ENCODE measurements at places on chromosomes 12 and 14.

GRCh38 chr14:33774723-33775470 lies 176.0 kb downstream of the EGLN3 start:
- H3K36me3 ChIP-seq = no peaks in the 10 kb centered on the region
- H3K27me3 ChIP-seq = no peaks in the 10 kb centered on the region
- no peak overlapping the region for H3K27ac ChIP-seq
- H3K4me1 ChIP-seq = no peaks in the 10 kb centered on the region
- H3K4me3 ChIP-seq = no peak overlapping the region

DNA sequence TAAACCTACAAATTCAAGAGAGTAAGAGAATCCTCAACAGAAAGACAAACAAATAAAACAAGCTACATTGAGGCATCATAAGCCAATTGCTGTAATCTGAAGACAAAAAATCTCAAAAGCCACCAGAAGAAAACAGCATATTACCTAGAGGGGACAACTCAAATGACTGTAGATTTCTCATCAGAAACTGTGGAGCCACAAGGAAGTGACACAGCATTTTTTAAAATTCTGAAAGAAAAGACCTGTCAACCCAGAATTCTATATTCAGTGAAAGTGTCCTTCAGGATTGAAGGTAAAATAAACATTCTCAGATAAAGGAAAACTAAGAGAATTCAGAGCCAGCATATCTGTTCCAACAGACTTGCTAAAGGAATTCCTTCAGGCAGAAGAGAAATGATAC lies 147.8 kb upstream of the DHRS4 start:
- H3K4me1 ChIP-seq = no peaks in the 10 kb centered on the region
- no peak for DNase-seq
- no peak overlapping the region for H3K4me3 ChIP-seq

GRCh38 chr14:104148433-104149277 lies 10.3 kb downstream of the KIF26A start:
- H3K4me1 ChIP-seq = no peaks in the 10 kb centered on the region
- no peaks in the 10 kb centered on the region for H3K36me3 ChIP-seq
- H3K27ac ChIP-seq = no peak overlapping the region
- H3K4me3 ChIP-seq = no peak overlapping the region
- no peak for DNase-seq
- H3K27me3 ChIP-seq = no peaks in the 10 kb centered on the region

DNA sequence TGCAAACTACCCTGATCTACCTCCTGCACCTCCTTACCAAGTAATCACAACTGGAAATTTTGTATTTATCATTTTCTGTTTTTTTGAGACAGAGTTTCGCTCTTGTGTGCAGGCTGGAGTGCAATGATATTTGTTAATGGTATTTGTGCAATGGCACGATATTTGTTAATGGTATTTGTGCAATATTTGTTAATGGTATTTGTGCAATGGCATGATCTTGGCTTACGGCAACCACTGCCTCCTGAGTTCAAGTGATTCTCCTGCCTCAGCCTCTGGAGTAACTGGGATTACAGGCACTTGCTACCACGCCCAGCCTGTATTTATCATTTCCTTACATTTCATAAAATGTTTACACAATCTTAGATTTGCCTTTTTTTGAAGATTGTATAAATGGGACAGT lies 5.7 kb upstream of the NECAP1 start:
- no peaks in the 10 kb centered on the region for H3K27me3 ChIP-seq
- no peak for DNase-seq
- H3K36me3 ChIP-seq = no peaks in the 10 kb centered on the region
- peaks cover 25% of the 10 kb centered on the region for H3K4me1 ChIP-seq

DNA sequence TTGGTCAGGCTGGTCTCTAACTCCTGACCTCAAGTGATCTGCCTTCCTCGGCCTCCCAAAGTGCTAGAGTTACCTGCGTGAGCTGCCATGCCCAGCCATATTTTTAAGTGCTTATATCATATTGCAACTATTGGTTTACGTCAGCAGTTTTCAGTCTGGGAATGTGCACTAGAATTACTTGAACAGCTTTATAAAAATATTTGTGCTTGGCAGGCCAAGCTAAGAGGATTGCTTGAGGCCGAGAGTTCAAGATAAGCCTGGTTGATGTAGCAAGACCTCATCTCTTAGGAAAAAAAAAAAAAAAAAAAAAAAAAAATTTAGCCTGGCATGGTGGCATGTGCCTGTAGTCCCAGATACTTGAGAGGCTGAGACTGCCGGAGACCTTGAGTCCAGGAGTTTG lies 17.1 kb downstream of the KIAA0586 start:
- no peak overlapping the region for H3K4me3 ChIP-seq
- H3K27me3 ChIP-seq = no peaks in the 10 kb centered on the region
- DNase-seq = no peak
- peaks cover 3% of the 10 kb centered on the region for H3K36me3 ChIP-seq
- no peak overlapping the region for H3K27ac ChIP-seq
- no peaks in the 10 kb centered on the region for H3K4me1 ChIP-seq

DNA sequence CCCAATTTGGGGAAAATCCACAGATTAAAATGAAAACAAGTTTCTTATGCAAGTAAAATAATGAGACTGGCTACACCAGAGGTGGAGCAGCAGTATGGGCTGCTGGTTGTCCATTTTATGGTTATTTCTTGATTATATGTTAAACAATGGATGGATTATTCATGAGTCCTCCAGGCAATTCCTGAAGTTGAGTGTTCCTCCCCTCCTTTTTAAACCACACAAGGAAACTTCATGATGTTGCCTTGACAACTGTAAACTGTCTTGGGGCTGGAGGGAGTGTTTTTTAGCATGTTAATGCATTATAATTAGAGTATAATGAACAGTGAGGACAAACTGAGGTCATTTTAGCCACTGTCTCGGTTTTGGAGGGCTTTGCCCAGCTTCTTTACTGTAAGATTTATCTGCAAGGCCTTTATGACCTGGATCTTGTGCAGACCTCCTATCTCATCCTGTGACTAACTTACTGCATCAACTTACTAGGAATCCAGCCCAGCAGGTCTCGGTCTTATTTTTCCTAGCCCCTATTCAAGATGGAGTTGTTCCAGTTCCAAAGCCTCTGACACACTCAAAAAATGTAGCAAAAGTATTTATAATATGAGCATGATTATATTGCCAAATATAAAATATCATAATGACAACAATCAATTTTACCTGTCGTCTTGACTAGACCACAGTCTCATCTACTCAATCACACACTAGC lies 534.0 kb downstream of the TMEM121 start:
- no peaks in the 10 kb centered on the region for H3K36me3 ChIP-seq
- no peak overlapping the region for H3K4me3 ChIP-seq
- H3K27me3 ChIP-seq = peaks cover 21% of the 10 kb centered on the region
- peaks cover 23% of the 10 kb centered on the region for H3K4me1 ChIP-seq
- no peak for DNase-seq

GRCh38 chr14:99524804-99525698 lies 43.8 kb downstream of the CCNK start:
- no peak for DNase-seq
- H3K27me3 ChIP-seq = no peaks in the 10 kb centered on the region
- H3K4me3 ChIP-seq = no peak overlapping the region
- no peak overlapping the region for H3K27ac ChIP-seq

GRCh38 chr14:52926953-52927352 lies 23.9 kb downstream of the FERMT2 start:
- no peaks in the 10 kb centered on the region for H3K4me1 ChIP-seq
- no peak for DNase-seq
- H3K36me3 ChIP-seq = no peaks in the 10 kb centered on the region
- H3K27ac ChIP-seq = no peak overlapping the region
- H3K27me3 ChIP-seq = no peaks in the 10 kb centered on the region
- no peak overlapping the region for H3K4me3 ChIP-seq

DNA sequence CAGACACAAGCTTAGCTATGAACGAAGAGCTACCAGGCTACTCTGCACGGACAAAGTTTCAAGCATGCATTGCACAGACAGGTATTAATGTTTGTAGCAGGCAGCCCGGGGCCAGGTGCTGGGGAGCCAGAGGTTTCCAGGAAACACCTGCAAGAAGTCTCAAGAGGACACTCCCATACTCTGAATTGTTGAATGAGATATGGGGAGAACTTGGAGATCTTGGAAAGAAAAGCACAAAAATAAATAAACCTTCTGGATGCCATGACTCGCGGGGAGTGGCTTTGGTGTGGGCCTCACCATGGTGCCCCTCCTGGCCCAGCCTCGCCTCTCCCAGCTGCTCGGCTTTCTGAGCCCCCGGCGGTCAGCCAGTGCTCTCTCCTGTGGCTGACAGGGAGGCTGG lies 186.8 kb downstream of the TTC7B start:
- H3K27ac ChIP-seq = no peak overlapping the region
- H3K4me1 ChIP-seq = peaks cover 9% of the 10 kb centered on the region
- H3K36me3 ChIP-seq = no peaks in the 10 kb centered on the region
- no peak for DNase-seq
- no peak overlapping the region for H3K4me3 ChIP-seq
- no peaks in the 10 kb centered on the region for H3K27me3 ChIP-seq

DNA sequence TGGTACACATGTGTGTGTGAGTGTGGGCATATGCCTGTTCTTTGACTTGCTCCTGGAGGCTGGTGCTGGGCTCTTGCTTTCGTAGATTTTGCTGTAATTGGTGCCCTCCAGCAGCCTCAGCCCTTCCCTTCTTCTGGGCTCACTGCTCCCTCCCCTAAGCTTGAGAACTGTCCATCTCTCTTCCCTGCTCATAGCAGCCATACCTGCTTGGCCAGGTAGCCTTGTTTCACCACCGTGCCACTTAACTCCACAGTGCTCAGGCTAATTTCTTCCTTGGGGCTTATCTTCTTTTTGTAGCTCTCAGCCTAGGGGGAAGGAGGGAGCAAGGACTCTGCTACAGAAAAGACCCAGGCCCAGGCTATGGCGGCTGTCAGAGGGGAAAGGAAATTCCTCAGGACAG lies 19.8 kb downstream of the PLEK2 start:
- no peak overlapping the region for H3K27ac ChIP-seq
- DNase-seq = no peak
- H3K36me3 ChIP-seq = peaks cover 1% of the 10 kb centered on the region
- H3K4me3 ChIP-seq = no peak overlapping the region
- H3K4me1 ChIP-seq = peaks cover 28% of the 10 kb centered on the region
- H3K27me3 ChIP-seq = no peaks in the 10 kb centered on the region

DNA sequence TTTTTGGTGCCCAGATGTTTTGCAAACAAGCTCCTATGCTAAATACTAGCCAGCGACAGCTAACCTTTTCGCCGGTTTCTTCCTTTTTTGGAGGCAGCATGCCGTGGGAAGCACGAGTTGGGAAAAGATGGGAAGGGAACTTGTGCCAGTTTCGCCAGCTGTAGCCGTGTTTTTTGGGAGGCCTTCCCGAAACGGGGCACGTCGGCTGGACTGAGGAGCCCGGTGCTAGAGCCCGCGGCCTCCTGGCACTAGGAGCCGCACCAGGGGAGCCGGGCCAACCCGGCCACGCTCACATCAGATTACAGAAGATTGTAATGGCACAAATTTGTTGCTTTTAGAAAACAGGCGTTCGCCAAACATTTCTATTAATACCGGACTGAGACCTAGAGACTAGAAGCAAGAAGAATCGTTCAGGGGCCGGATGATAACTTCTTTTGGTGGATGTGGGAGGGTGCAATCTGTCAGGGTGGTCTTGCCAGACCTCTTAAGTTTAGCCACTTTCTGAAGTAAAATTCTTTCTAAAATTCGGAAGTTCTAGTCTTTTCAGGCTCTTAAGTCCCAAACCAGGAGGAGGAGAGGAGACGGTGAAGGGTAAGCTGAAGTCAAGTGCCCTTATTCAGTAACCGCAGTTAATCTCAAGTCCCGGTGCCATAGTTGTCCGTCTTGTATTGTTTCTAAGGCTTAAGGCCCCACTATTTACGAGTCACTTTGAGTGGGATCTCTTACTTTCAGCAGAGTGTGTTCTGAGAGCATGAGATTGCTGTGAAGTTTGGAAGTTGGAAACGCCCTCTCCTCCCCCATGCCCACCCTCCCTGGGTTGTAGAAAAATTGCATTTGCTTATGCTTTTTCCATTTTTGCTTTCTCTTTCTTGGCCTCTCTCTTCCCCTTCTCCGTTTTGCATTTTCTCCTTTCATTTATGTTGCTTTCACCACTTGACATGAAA lies 1.3 kb downstream of the RASSF3 start:
- no peaks in the 10 kb centered on the region for H3K27me3 ChIP-seq
- peak; percentile 64 for DNase-seq
- peaks cover 3% of the 10 kb centered on the region for H3K36me3 ChIP-seq

DNA sequence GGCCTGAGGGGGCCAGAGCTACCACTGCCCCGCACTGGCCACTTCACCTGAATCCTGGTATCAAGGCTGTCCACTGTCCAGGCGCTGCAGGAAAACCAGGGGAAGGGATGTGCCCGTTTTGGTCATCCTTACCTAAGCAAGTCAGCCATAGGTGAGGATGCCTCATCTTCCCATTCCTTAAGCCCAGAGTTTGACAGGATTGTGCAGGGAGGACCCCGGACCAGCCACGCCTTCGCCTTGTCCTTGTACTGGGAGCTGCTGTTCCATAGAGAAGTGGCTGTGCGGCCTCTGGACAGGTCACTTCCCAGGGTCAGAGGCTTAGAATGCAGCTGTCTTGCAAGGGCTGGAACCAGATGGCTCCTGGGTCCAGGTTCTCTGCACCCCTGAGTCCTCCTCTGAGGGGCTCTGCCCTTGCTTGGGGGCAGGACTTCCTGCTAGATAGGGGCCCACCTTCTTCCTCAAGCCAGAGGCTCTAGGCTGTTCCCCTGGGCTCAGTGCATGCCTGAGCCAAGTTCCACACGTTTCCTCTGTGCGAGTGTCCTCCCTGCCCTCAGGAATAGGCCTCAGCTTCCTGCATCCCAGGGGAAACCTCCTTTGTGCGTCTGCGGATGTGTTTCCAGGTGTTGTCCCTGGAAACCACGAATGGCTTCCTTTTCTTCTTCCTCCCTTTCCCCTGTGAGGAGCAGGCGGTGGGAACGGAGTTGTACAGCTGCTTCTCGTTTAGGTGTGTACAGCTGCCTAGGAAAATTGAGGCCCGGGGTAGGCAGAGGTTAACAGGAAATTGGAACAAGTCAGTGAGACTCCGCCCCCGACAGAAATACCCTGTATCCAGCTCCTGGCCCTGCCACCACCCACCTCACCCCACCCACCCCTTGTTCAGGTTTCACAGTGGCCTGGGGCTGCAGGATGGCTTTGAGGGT lies 54.3 kb upstream of the RIN3 start:
- no peaks in the 10 kb centered on the region for H3K36me3 ChIP-seq
- no peak overlapping the region for H3K27ac ChIP-seq
- H3K4me1 ChIP-seq = peaks cover 43% of the 10 kb centered on the region
- H3K4me3 ChIP-seq = no peak overlapping the region

DNA sequence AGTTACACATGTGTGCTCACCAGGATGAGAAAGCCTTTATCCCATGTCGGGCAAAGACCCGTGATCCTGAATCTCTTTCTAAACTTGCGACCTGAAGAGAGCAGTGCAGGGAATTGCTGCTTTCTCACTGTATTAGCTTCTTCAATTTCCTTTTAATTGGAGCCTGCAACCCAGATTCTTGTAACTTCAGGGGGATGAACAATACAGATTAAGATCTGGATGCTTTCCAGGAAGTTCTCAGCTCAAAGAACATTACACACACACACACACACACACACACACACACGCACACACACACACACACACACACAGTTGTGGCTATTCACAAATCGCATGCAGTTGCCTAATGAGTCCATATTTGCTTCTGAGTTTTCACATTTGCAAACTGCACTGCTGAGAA lies 268.3 kb downstream of the NPAS3 start:
- H3K4me3 ChIP-seq = no peak overlapping the region
- no peaks in the 10 kb centered on the region for H3K36me3 ChIP-seq
- H3K27ac ChIP-seq = no peak overlapping the region
- no peak for DNase-seq
- H3K4me1 ChIP-seq = no peaks in the 10 kb centered on the region
